Aorta (tissue), 5 donors: ENCODE measurements at places on chromosomes 7 and 10. TPM values are rescaled to one million over a fixed set of nuclear protein-coding genes. Genes with fewer than 3 reads are reported as not detected.

Gene CRHR2
- total RNA-seq = 0.23 TPM

Gene CD36
- 114 TPM for total RNA-seq

Gene GJD4
- not detected for total RNA-seq

Gene FFAR4
- 0.16 TPM for total RNA-seq

Gene TRPV5
- total RNA-seq = not detected

Gene LRRC17
- total RNA-seq = 8.1 TPM

Gene SLC16A12
- 0.45 TPM for total RNA-seq

Gene NRCAM
- 0.93 TPM for total RNA-seq

Gene CRYGN
- total RNA-seq = 1.7 TPM

Gene DKK1
- total RNA-seq = 2.4 TPM

Gene TRIM73
- total RNA-seq = 8.8 TPM

Gene CFAP43
- 0.27 TPM for total RNA-seq

Gene FRMD4A
- total RNA-seq = 65.6 TPM

Gene DNAJB6
- total RNA-seq = 143 TPM

Gene OPN4
- total RNA-seq = not detected

Gene SPDYE8
- not detected for total RNA-seq

Gene HYAL4
- total RNA-seq = not detected

Gene ITPRIP
- 22.3 TPM for total RNA-seq

Gene VENTX
- total RNA-seq = 7.4 TPM

Gene NAT16
- total RNA-seq = not detected

GRCh38 chr10:32988604-32989003 lies 30.6 kb upstream of the ITGB1 start:
- H3K27ac ChIP-seq = no peak overlapping the region
- no peak overlapping the region for H3K4me3 ChIP-seq
- H3K27me3 ChIP-seq = no peaks in the 10 kb centered on the region
- peaks cover 2% of the 10 kb centered on the region for H3K4me1 ChIP-seq
- no peak for DNase-seq

- no peaks in the 10 kb centered on the region for H3K27me3 ChIP-seq
- DNase-seq = no peak
- H3K36me3 ChIP-seq = no peaks in the 10 kb centered on the region
- H3K4me3 ChIP-seq = no peak overlapping the region
Observed at GRCh38 chr10:31686599-31686998, 242.0 kb downstream of the ARHGAP12 start.

GRCh38 chr10:109025172-109025571 lies 898.1 kb downstream of the XPNPEP1 start:
- no peak for DNase-seq
- H3K27me3 ChIP-seq = no peaks in the 10 kb centered on the region
- H3K4me1 ChIP-seq = no peaks in the 10 kb centered on the region
- H3K36me3 ChIP-seq = no peaks in the 10 kb centered on the region
- no peak overlapping the region for H3K27ac ChIP-seq

- no peak for DNase-seq
- peaks cover 4% of the 10 kb centered on the region for H3K27me3 ChIP-seq
- no peaks in the 10 kb centered on the region for H3K36me3 ChIP-seq
- no peaks in the 10 kb centered on the region for H3K4me1 ChIP-seq
- no peak overlapping the region for H3K27ac ChIP-seq
Observed at GRCh38 chr7:155404976-155405375, 53.0 kb upstream of the EN2 start.

- no peaks in the 10 kb centered on the region for H3K36me3 ChIP-seq
- H3K4me3 ChIP-seq = no peak overlapping the region
- H3K27ac ChIP-seq = no peak overlapping the region
- H3K4me1 ChIP-seq = no peaks in the 10 kb centered on the region
- H3K27me3 ChIP-seq = no peaks in the 10 kb centered on the region
Observed at GRCh38 chr10:89653410-89653869, 8.4 kb upstream of the PANK1 start.

DNA sequence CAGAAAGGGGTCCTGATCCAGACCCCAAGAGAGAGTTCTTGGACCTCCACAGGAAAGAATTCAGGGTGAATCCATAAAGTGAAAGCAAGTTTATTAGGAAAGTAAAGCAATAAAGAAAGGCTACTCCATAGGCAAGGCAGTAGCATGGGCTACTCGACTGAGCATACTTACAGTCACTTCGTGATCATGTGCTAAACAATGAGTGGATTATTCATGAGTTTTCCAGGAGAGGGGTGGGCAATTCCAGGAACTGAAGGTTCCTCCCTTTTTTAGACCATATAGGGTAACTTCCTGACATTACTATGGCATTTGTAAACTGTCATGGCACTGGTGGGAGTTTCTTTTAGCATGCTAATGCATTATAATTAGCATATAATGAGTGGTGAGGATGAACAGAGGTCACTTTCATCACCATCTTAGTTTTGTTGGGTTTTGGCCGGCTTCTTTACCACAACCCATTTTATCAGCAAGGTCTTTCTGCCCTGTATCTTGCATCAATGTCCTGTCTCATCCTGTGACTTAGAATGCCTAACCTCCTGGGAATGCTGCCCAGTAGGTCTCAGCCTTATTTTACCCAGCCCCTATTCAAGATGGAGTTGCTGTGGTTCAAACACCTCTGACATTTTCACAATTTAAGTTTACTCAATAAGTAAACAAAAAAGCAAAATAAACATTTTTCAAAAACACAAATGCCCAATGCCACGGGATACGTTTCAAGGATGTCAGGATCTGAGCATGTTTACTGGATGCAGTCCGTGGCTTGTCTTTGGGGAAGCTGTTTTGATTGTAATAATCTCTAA lies 37.0 kb downstream of the ALOX5 start:
- DNase-seq = no peak
- H3K4me3 ChIP-seq = no peak overlapping the region
- H3K27ac ChIP-seq = no peak overlapping the region
- no peaks in the 10 kb centered on the region for H3K4me1 ChIP-seq
- no peaks in the 10 kb centered on the region for H3K36me3 ChIP-seq

GRCh38 chr7:87564296-87564963 lies 36.3 kb downstream of the ABCB1 start:
- H3K36me3 ChIP-seq = no peaks in the 10 kb centered on the region
- no peak for DNase-seq
- H3K4me3 ChIP-seq = no peak overlapping the region
- no peak overlapping the region for H3K27ac ChIP-seq
- H3K4me1 ChIP-seq = no peaks in the 10 kb centered on the region

GRCh38 chr7:69285854-69286253 lies 312.4 kb upstream of the AUTS2 start:
- H3K27ac ChIP-seq = no peak overlapping the region
- DNase-seq = no peak
- no peaks in the 10 kb centered on the region for H3K27me3 ChIP-seq
- H3K36me3 ChIP-seq = no peaks in the 10 kb centered on the region
- H3K4me1 ChIP-seq = no peaks in the 10 kb centered on the region
- no peak overlapping the region for H3K4me3 ChIP-seq

DNA sequence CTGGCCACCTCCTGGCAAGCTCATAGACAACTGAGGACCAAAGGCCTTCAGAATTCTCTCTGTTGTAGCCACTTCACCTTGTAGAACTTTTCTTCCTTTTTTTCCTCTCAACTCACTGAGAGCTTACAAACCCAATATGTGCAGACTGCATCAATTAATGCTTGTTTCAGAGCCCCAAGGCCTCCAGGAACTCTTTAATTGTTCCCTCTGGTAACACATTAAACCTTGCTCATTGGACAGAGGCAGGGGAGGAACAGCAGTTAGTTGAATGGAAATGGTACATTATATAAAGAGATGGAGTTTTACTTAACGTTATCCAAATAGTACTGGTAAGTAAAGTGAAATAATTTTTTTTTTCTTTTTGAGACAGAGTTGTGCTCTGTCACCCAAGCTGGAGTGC lies 25.2 kb downstream of the STMP1 start:
- H3K4me3 ChIP-seq = no peak overlapping the region
- H3K27ac ChIP-seq = no peak overlapping the region
- no peak for DNase-seq
- H3K27me3 ChIP-seq = no peaks in the 10 kb centered on the region

DNA sequence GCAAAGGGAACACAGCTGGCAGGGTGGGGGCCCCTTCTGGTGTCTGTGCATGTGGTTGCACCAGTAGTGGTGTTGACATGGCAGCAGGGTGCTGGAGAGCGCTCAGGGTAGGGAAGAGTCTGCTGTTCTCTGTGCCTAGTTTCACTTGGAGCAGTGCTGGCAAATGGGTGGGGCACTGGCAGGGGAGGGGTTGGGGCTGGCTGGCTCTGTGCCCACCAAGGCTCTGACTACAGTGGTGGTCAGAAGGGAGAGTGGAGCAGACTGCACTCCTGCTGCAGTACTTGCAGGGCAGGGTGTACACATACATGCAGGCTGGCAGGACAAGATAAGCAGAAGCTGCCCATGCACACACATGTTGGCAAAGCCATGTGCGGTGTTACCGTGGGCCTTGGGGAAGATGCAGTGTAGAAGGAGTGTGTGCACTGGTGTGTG lies 18.2 kb downstream of the FAM25A start:
- DNase-seq = no peak
- no peaks in the 10 kb centered on the region for H3K36me3 ChIP-seq
- H3K4me1 ChIP-seq = no peaks in the 10 kb centered on the region
- H3K27ac ChIP-seq = no peak overlapping the region
- no peaks in the 10 kb centered on the region for H3K27me3 ChIP-seq

- no peaks in the 10 kb centered on the region for H3K4me1 ChIP-seq
- H3K27ac ChIP-seq = no peak overlapping the region
- H3K36me3 ChIP-seq = no peaks in the 10 kb centered on the region
- DNase-seq = no peak
- H3K4me3 ChIP-seq = no peak overlapping the region
Observed at GRCh38 chr7:128074336-128074735, 43.1 kb upstream of the LRRC4 start.

DNA sequence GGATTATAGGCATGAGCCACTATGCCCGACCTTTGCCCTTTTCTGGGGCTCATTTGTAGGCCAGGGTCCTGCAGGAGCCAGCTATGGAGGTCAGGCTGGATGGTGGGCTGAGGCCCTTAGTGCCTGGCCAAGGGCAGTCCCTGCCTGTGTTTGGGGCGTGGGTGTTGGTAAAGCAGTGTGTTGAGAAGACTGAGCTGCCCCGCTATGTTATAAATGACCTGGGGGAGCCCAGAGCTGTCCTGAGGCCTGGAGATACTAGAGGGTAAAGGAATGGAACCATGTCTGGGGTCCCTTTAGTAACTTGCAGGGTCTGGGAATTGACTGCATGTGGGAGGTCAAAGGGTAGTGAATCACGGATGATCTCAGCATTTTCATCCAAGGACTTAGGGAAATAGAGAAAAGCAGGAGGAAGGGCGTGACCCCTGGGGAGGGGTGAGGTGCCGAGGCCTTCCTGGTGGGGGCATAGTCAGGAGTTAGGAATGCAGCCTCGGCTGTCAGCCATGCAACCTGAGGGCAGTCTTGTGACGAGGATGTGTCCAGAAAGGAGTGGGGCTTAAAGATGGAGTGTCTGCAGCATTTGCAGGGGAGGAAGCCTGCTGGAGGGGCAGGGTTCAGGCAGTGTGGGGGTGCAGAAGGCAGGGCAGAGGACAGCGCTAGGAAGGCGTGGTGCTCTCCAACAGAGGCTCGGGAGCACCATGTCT lies 31.5 kb downstream of the TMEM248 start:
- H3K4me3 ChIP-seq = no peak overlapping the region
- peak; percentile 45 for DNase-seq
- H3K27ac ChIP-seq = no peak overlapping the region
- no peaks in the 10 kb centered on the region for H3K27me3 ChIP-seq

GRCh38 chr10:103633846-103634245 lies 140.3 kb downstream of the NEURL1 start:
- H3K27ac ChIP-seq = no peak overlapping the region
- H3K4me3 ChIP-seq = no peak overlapping the region
- DNase-seq = no peak
- no peaks in the 10 kb centered on the region for H3K4me1 ChIP-seq
- H3K36me3 ChIP-seq = no peaks in the 10 kb centered on the region

DNA sequence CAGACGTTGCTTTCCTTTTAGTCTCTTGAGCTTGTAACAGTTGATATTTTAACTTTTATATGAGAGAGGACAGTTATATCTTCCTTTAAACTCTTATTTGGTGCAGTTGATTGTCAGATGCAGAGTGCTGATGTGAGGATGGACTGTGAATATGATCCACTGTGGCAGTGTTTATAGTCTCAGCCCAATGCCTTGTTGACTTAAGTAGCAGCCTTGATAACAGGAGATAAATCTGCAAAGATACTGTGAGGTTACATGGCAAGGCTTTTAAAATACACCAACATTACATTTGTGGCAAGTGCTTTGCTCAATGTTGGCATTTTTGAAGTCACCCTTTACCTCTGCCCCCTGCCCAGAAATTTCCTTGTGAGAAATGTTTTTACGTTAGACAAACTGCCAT lies 206.7 kb downstream of the AUTS2 start:
- H3K36me3 ChIP-seq = no peaks in the 10 kb centered on the region
- H3K4me3 ChIP-seq = no peak overlapping the region
- DNase-seq = no peak

DNA sequence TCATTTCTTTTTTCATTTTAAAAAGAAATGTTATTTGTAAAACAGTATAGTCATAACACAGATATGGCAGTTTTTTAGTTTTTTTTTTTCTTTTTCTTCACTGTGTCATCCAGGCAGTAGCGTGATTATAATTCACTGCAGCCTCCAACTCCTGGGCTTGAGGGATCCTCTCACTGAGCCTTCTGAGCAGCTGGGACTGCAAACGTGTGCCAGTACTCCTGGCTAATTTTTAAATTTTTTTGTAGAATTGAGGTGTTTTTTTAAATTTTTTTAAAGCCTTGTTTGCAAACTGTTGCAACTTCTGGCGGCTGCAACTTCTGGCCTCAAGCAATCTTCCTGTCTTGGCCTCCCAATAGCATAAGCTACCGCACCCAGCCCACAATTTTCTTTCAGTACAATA lies 63.0 kb downstream of the HELLS start:
- no peaks in the 10 kb centered on the region for H3K4me1 ChIP-seq
- no peaks in the 10 kb centered on the region for H3K27me3 ChIP-seq
- no peak overlapping the region for H3K27ac ChIP-seq
- DNase-seq = no peak

GRCh38 chr10:12608761-12609160 lies 259.4 kb downstream of the CAMK1D start:
- H3K27me3 ChIP-seq = no peaks in the 10 kb centered on the region
- H3K27ac ChIP-seq = no peak overlapping the region

DNA sequence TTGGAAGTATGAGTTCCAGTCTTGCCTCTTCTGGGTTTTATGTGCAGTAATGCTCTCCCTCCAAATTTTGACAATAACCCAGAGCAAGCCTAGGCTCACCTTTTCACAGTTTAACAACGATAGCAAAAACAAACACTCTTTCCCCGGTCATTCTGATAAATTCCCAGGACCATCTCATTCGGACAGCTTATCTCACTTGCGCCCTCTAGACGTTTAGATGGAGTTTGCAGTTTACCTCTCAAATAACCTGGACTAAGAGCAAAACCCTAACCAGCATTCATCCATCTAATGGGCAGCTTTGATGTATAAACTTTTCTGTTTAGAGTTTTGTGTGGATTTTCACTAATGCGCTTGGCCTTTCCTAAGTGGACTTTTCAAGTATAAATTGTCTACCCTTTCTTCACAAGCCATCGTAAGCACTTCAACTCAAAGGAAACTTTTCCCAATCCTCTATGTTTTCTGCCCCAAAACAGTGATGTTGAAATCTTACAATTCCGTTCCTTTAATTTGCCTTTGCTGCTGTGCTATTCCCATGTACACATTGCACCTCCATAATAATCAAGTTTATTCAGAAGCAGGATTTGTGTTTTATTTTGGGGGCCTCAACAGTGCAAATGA lies 114.9 kb downstream of the HDAC9 start:
- no peak for DNase-seq
- no peaks in the 10 kb centered on the region for H3K27me3 ChIP-seq
- peaks cover 3% of the 10 kb centered on the region for H3K4me1 ChIP-seq
- no peak overlapping the region for H3K4me3 ChIP-seq
- H3K27ac ChIP-seq = no peak overlapping the region
- no peaks in the 10 kb centered on the region for H3K36me3 ChIP-seq

- no peak overlapping the region for H3K4me3 ChIP-seq
- no peaks in the 10 kb centered on the region for H3K36me3 ChIP-seq
- H3K27ac ChIP-seq = no peak overlapping the region
- DNase-seq = no peak
- H3K4me1 ChIP-seq = no peaks in the 10 kb centered on the region
Observed at GRCh38 chr7:146235195-146235594, 118.6 kb downstream of the CNTNAP2 start.
